MCF 10A (cell line): ENCODE measurements at places on chromosomes 11 and 22.

DNA sequence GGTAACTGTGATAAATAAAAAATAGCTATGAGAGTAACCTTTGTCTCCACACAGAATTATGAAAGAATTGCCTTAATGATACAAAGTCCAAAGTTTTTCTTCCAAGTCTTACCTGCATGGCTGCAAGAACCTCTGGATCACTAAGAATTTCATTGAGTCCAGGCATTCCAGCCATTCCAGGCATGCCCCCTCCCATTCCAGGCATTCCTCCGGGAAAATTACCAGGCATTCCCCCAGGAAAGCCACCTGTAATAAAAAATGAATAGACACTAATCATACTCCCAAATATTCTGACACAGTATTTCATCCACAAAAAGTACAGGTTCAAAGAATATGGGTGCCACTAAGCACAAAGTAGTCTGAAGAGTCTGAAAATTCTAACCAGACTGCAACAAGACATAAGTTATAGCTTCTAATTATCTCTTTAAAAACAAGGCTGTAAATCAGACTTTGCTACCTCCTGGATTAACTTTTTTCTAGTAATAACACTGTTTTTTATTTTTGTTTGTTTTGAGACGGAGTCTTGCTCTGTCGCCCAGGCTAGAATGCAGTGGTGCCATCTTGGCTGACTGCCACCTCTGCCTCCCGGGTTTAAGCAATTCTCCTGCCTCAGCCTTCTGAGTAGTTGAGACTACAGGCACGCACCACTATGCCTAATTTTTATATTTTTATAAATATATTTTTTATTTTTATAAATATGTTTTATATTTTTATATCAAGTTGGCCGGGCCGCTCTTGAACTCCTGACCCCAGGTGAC lies 8.0 kb upstream of the SLC25A17 start:
- H3K27me3 ChIP-seq: no peaks in the 10 kb centered on the region
- H3K27ac ChIP-seq: peak overlapping the region; percentile 35
- peaks cover 97% of the 10 kb centered on the region for H3K36me3 ChIP-seq
- H3K4me1 ChIP-seq: no peaks in the 10 kb centered on the region

DNA sequence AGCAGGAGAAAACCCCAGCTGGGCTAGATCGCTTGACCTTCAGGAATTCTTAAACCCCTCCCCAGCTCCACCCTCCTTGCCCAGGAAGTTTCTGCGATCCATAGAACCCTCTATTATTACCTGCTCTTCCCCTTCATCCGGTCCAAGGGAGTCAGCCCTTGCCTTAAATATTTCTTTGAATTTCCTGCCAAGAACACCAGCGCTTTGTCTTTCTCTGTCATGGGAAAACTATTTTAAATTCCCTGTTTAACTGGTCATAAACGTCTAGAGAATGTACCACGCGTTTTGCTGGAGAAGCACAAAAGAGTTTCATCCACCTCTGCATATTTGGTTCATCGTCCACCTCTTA lies 496 bp upstream of the TRAF6 start:
- H3K4me1 ChIP-seq: peaks cover 19% of the 10 kb centered on the region
- H3K4me3 ChIP-seq: peak overlapping the region; percentile 99
- no peaks in the 10 kb centered on the region for H3K27me3 ChIP-seq
- peak; percentile 13 for DNase-seq

GRCh38 chr11:110601936-110602335 lies 110.3 kb downstream of the ARHGAP20 start:
- H3K4me1 ChIP-seq: no peaks in the 10 kb centered on the region
- no peak for DNase-seq

- DNase-seq: peak; percentile 84
- H3K4me3 ChIP-seq: no peak overlapping the region
- no peaks in the 10 kb centered on the region for H3K36me3 ChIP-seq
- H3K27ac ChIP-seq: no peak overlapping the region
Measured at GRCh38 chr11:35593143-35593542, 25.1 kb upstream of the FJX1 start.

DNA sequence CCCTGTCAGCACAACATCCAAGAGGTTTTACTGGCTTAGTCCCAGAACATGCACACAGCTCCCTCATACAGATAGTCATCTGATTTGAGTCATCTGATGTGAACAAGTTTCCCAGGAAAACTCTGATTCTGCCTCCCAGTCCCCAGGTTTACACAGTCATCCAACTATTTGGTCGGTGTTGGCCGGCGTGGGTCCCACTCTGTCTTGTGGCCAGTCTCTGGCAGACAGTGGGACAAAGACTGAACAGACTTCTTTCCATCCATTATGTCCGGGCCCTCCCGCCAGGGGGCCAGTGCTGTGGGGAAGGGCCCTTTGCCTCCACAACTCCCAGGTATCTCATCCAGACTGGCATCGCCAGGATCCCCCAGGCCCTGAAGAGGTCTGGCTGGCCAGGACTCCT lies 60.0 kb downstream of the BTG4 start:
- no peaks in the 10 kb centered on the region for H3K36me3 ChIP-seq
- no peak overlapping the region for H3K27ac ChIP-seq
- no peak for DNase-seq
- H3K4me1 ChIP-seq: peaks cover 6% of the 10 kb centered on the region

DNA sequence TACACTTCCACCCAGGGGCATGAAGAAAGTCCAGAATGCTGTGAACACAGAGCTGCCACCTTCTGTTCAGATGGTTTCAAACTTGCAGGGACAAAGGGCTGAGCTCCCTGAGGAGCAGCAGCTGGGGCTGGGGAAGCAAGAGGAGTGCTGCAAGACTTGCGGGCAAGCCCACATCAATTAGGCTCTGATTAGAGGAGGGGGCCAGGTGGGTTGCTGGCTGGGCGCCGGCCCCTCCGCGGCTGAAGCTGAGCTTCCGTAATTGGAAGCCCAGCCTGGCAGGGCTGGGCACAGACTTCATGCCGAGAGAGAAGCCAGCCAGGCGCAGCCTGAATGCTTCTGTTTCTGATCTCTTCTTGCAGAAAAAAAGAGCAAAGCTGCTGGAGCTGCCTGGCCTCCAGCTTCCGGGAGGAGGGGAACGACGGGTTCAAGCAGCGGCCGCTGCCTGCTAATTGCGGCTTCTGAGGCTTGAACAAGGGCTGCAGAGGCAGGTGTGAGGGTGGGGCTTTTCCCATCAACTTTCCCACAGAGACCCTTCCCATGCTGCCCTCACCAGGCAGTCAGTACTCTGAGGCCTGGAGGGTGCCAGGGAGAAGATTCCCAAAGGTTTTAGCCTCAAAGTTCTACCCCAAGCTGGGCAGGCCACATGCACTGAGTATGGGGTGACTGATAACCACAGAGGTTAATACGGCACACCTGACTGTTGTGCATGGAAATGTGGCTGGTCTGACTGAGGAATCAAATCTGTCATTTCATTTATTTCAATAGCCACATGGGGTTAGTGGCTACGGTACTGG lies 91.1 kb upstream of the LMO1 start:
- no peaks in the 10 kb centered on the region for H3K4me1 ChIP-seq
- no peak overlapping the region for H3K4me3 ChIP-seq
- peaks cover 33% of the 10 kb centered on the region for H3K27me3 ChIP-seq
- no peaks in the 10 kb centered on the region for H3K36me3 ChIP-seq

GRCh38 chr11:74203966-74204365 lies 32.9 kb downstream of the PPME1 start:
- H3K4me3 ChIP-seq: no peak overlapping the region
- H3K4me1 ChIP-seq: no peaks in the 10 kb centered on the region
- no peaks in the 10 kb centered on the region for H3K27me3 ChIP-seq
- H3K36me3 ChIP-seq: peaks cover 41% of the 10 kb centered on the region

GRCh38 chr11:8989453-8989852 lies 14.3 kb downstream of the NRIP3 start:
- H3K4me1 ChIP-seq: peaks cover 20% of the 10 kb centered on the region
- H3K27me3 ChIP-seq: no peaks in the 10 kb centered on the region
- H3K27ac ChIP-seq: no peak overlapping the region
- H3K36me3 ChIP-seq: no peaks in the 10 kb centered on the region
- H3K4me3 ChIP-seq: no peak overlapping the region

- no peak for DNase-seq
- H3K36me3 ChIP-seq: no peaks in the 10 kb centered on the region
- H3K27me3 ChIP-seq: no peaks in the 10 kb centered on the region
- no peaks in the 10 kb centered on the region for H3K4me1 ChIP-seq
- no peak overlapping the region for H3K4me3 ChIP-seq
Measured at GRCh38 chr11:70608568-70609470, 210.5 kb downstream of the CTTN start.

DNA sequence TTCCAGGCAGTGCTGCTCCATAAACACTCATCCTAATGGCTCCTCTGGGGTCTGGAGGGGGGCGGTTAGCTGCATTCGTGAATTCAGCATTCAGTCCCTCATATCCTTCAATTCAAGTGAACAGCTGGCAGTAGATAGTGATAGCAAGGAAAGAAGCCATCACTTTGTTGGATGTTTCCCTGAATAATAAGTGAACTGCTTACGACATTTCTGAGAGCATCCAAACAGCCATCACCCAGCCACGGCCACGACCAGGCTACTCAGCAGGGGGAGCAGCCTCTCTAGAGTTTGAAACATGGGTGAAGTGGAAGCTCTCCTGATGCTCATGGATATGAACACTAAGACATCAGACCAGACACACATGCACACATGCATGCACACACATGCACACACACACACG lies 163.6 kb downstream of the NTM start:
- no peak for DNase-seq
- H3K4me1 ChIP-seq: no peaks in the 10 kb centered on the region
- no peaks in the 10 kb centered on the region for H3K27me3 ChIP-seq

DNA sequence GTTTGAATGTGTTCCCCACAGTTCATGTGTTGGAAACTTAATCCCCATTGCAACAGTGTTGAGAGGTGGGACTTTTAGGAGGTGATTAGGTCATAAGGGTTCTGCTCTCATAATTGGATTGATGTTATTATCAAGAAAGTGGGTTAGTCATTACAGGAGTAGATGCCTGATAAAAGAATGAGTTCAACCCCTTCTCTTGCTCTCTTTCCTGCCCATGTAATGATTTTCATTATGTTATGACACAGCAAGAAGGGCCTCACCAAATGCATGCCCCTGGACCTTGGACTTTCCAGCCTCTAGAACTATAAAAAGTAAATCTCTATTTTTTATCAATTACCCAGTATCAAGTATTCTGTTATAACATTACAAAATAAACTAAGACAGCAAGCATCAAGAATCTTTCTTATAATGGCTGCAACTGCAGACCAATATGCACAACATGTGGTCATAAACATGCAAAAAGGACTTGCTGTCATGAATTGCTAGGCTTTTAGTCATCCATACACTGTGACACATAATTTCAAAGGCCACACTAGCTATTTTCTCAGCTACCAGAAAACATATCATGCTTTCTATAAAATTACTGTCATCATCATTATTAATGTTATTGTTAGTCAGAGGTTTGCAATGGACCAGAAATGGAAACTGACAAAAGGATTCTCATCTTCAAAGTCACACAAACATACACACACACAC lies 99.9 kb upstream of the GUCY1A2 start:
- no peak overlapping the region for H3K4me3 ChIP-seq
- no peak for DNase-seq
- H3K4me1 ChIP-seq: no peaks in the 10 kb centered on the region
- no peaks in the 10 kb centered on the region for H3K27me3 ChIP-seq
- H3K27ac ChIP-seq: no peak overlapping the region

DNA sequence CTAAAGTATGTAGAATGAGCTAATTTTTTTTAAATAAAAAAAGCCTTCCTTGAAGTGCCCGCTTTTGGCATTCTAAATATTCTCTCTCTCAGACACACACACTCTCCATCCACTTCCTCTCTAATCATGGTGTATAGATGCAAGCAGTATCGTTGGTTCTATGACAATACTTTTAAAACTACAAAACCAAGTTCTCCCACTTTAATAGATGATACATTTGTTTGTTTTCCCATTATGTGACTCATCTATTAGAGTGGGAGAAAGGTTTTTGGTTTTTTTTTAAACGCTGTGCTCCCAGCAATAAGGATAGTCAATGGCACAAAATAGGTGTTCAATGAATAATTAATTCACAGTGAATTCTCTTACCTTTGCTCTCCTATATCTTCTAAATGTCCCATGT lies 44.6 kb downstream of the FZD4 start:
- no peak overlapping the region for H3K4me3 ChIP-seq
- no peak overlapping the region for H3K27ac ChIP-seq
- DNase-seq: no peak
- peaks cover 6% of the 10 kb centered on the region for H3K4me1 ChIP-seq

- H3K4me3 ChIP-seq: no peak overlapping the region
- H3K4me1 ChIP-seq: no peaks in the 10 kb centered on the region
- DNase-seq: no peak
- H3K27me3 ChIP-seq: no peaks in the 10 kb centered on the region
- H3K36me3 ChIP-seq: no peaks in the 10 kb centered on the region
Measured at GRCh38 chr11:70669871-70670675, 271.7 kb downstream of the CTTN start.

- H3K4me3 ChIP-seq: no peak overlapping the region
- peaks cover 92% of the 10 kb centered on the region for H3K27me3 ChIP-seq
- H3K27ac ChIP-seq: no peak overlapping the region
- DNase-seq: no peak
- H3K36me3 ChIP-seq: no peaks in the 10 kb centered on the region
Measured at GRCh38 chr11:125394296-125394695, 101.8 kb downstream of the FEZ1 start.

DNA sequence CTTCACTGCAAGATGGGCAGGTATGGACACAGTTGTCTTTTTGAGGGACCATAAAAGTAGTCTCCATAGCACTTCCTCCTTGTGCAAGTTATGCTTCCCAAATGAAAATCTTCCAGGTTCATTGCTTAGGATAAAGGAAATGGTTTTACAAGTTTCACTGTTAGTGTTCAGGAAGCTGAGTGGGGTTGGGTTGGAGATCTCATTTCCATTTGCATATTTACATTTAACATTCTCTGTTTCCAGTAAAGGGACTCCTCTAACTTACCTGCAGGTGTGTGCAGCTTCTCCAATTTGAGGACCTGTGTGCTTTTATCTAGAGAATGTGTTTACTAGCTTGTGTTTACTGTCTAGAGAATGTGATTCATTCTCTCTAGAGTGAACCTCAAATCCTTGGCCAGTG lies 141.3 kb upstream of the POU2AF2 start:
- DNase-seq: no peak
- no peaks in the 10 kb centered on the region for H3K36me3 ChIP-seq
- H3K4me3 ChIP-seq: no peak overlapping the region
- no peak overlapping the region for H3K27ac ChIP-seq
- peaks cover 93% of the 10 kb centered on the region for H3K27me3 ChIP-seq

DNA sequence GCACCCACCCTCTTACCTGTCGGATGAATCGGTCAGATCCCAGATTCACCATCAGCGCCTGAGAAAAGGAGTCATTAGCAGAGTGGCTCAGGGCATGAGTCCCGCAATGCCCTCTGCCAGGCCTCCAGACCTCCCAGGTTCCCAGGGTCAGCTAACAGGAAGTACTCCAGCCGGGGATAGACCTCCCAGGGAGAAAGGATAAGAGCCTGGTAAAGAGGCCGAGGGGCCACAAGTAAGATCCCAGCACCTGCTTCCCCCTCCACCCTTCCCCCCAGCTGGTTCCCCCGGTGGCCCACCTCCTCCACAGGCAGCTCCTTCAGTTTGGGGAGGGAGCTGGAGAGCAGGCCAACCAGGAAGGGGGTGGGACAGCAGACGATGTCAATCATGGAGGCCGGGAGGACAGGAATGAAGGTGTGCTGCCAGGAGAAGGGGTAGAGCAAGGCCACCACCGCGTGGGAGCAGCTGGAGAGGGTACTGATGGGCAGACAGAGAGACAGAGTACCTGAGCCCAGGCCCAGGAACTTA lies 16.4 kb downstream of the RPL27A start:
- H3K27me3 ChIP-seq: no peaks in the 10 kb centered on the region
- peak overlapping the region; percentile 9 for H3K27ac ChIP-seq
- no peaks in the 10 kb centered on the region for H3K4me1 ChIP-seq
- no peak overlapping the region for H3K4me3 ChIP-seq
- H3K36me3 ChIP-seq: peaks cover 55% of the 10 kb centered on the region
- no peak for DNase-seq
